ENCODE measurements at places on chromosomes 13 and 19. TPM values are rescaled to one million over a fixed set of nuclear protein-coding genes. Genes with fewer than 3 reads are reported as not detected.
A peak's percentile ranks its signal among the peaks of the same experiment; 100 is the strongest.

GRCh38 chr19:41871573-41872383 is 5.3 kb upstream of the CD79A start:
- no peaks in the 10 kb centered on the region for H3K27me3 ChIP-seq
- H3K4me3 ChIP-seq: no peak overlapping the region
- H3K36me3 ChIP-seq: peaks cover 27% of the 10 kb centered on the region
- peaks cover 88% of the 10 kb centered on the region for H3K4me1 ChIP-seq
- peak overlapping the region; percentile 79 for H3K27ac ChIP-seq
- DNase-seq: peak; percentile 60

GRCh38 chr19:46368116-46368515 is 21.2 kb downstream of the PPP5C start:
- peaks cover 41% of the 10 kb centered on the region for H3K36me3 ChIP-seq
- no peak overlapping the region for H3K27ac ChIP-seq
- H3K4me3 ChIP-seq: no peak overlapping the region
- no peak for DNase-seq

GRCh38 chr19:57850553-57851017 is 926 bp downstream of the ZNF587 start:
- peak; percentile 10 for DNase-seq
- no peaks in the 10 kb centered on the region for H3K27me3 ChIP-seq
- H3K4me3 ChIP-seq: peak overlapping the region; percentile 79
- peaks cover 4% of the 10 kb centered on the region for H3K36me3 ChIP-seq

DNA sequence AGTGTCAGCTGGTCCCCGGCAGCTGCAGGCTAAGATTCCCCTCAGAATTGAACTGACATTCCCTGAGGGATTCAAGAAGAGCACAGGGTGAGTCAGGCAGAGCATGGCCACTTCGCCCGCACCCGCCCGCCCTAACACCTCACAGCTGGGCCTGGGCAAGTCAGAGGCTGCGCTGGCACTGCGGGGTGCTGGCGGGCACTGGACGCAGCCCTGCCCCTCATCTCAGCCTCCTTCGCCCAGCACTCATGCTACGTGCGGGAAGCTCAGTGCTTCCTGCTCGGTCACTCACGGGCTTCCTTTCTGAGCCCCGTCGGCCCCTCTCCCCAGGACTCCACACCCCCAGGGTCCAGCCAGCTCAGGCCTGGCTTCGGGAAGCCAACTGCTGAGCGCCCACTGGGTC is 56.9 kb downstream of the MLLT1 start:
- no peaks in the 10 kb centered on the region for H3K27me3 ChIP-seq
- no peak overlapping the region for H3K27ac ChIP-seq
- H3K36me3 ChIP-seq: peaks cover 12% of the 10 kb centered on the region
- no peak for DNase-seq

DNA sequence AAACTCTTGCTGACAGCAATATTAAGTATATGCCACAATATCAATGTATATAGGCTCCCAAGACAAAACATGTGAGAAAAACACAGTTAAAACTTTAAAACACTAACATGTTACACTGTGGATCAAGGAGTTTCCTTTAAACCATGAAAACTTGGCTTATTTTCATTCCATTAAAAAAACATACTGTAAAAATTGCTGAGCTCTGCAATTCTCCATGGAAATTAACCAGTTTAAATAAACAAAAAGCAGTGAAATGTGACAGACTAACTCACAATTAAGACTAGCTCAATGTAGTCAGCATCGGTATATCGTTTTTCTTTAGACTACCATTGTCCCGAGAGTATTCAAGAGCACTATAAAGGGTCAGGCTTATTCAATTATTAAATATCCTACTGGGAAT is 930.5 kb upstream of the SLITRK1 start:
- DNase-seq: no peak
- no peaks in the 10 kb centered on the region for H3K4me1 ChIP-seq
- no peaks in the 10 kb centered on the region for H3K36me3 ChIP-seq
- H3K27me3 ChIP-seq: no peaks in the 10 kb centered on the region

DNA sequence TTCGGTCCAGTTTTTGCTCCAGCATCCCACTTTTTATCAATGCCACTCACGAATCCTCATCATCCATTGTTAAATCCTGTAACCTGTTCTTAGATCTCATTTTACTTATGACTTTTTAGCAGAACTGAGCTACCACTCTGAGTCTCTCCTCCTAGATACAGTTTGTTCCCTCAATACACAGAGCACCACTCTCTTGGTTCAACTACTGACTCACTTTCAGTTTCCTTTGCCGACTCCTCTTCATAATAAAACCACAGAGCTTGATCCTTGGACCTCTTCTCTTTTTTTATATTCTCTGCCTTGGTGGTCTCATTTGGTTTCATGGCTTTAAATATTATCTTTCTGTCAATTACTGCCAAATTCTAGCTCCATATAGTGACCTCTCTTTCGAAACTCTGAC is 150.3 kb downstream of the SLITRK5 start:
- no peak overlapping the region for H3K27ac ChIP-seq
- no peaks in the 10 kb centered on the region for H3K36me3 ChIP-seq
- DNase-seq: no peak
- H3K27me3 ChIP-seq: no peaks in the 10 kb centered on the region
- H3K4me3 ChIP-seq: no peak overlapping the region

- H3K4me3 ChIP-seq: no peak overlapping the region
- no peaks in the 10 kb centered on the region for H3K27me3 ChIP-seq
- H3K27ac ChIP-seq: no peak overlapping the region
- H3K36me3 ChIP-seq: no peaks in the 10 kb centered on the region
These were observed 38.2 kb upstream of the AKAP11 start for GRCh38 chr13:42233726-42234125.

DNA sequence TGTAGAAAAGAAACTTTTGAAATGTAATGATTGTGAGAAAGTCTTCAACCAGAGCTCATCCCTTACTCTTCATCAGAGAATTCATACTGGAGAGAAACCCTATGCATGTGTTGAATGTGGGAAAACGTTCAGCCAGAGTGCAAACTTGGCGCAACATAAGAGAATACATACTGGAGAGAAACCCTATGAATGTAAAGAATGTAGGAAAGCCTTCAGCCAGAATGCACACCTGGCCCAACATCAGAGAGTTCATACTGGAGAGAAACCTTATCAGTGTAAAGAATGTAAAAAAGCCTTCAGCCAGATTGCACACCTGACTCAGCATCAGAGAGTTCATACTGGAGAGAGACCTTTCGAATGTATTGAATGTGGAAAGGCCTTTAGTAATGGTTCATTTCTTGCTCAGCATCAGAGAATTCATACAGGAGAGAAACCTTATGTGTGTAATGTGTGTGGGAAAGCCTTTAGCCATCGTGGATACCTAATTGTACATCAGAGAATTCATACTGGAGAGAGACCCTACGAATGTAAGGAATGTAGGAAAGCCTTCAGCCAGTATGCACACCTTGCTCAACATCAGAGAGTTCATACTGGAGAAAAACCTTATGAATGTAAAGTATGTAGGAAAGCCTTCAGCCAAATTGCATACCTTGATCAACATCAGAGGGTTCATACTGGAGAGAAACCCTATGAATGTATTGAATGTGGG is 19.3 kb downstream of the ZNF583 start:
- no peak overlapping the region for H3K27ac ChIP-seq
- no peak overlapping the region for H3K4me3 ChIP-seq
- DNase-seq: no peak
- H3K27me3 ChIP-seq: no peaks in the 10 kb centered on the region
- H3K36me3 ChIP-seq: peaks cover 35% of the 10 kb centered on the region

DNA sequence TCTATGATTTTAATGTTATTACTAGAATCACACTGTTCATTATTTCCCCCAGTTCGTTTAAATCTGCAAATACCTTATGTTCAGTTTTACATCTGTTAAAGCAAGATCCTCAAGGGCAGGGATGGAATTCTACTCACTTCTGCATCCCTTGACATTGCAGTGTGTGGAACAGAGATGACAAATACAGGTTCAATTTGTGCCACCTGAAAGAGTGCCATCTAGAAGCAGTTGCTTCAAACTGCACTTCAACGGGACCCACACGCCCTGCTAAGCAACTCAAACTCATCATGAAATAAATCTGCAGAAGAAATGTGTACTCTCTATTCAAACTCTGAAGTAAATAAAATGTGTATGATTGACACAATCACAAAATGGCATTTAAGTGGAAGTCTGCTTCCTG is 44.5 kb downstream of the RUBCNL start:
- H3K27ac ChIP-seq: no peak overlapping the region
- peak; percentile 7 for DNase-seq
- no peaks in the 10 kb centered on the region for H3K36me3 ChIP-seq
- H3K4me1 ChIP-seq: peaks cover 17% of the 10 kb centered on the region

- no peak for DNase-seq
- H3K4me1 ChIP-seq: no peaks in the 10 kb centered on the region
- no peak overlapping the region for H3K27ac ChIP-seq
- no peaks in the 10 kb centered on the region for H3K36me3 ChIP-seq
- no peaks in the 10 kb centered on the region for H3K27me3 ChIP-seq
These were observed 507.8 kb downstream of the TBC1D4 start for GRCh38 chr13:74973935-74974879.

GRCh38 chr13:50842990-50843256 is 569 bp downstream of the DLEU7 start:
- H3K36me3 ChIP-seq: no peaks in the 10 kb centered on the region
- H3K27ac ChIP-seq: no peak overlapping the region
- H3K27me3 ChIP-seq: peaks cover 7% of the 10 kb centered on the region
- H3K4me1 ChIP-seq: peaks cover 4% of the 10 kb centered on the region
- H3K4me3 ChIP-seq: no peak overlapping the region
- no peak for DNase-seq

DNA sequence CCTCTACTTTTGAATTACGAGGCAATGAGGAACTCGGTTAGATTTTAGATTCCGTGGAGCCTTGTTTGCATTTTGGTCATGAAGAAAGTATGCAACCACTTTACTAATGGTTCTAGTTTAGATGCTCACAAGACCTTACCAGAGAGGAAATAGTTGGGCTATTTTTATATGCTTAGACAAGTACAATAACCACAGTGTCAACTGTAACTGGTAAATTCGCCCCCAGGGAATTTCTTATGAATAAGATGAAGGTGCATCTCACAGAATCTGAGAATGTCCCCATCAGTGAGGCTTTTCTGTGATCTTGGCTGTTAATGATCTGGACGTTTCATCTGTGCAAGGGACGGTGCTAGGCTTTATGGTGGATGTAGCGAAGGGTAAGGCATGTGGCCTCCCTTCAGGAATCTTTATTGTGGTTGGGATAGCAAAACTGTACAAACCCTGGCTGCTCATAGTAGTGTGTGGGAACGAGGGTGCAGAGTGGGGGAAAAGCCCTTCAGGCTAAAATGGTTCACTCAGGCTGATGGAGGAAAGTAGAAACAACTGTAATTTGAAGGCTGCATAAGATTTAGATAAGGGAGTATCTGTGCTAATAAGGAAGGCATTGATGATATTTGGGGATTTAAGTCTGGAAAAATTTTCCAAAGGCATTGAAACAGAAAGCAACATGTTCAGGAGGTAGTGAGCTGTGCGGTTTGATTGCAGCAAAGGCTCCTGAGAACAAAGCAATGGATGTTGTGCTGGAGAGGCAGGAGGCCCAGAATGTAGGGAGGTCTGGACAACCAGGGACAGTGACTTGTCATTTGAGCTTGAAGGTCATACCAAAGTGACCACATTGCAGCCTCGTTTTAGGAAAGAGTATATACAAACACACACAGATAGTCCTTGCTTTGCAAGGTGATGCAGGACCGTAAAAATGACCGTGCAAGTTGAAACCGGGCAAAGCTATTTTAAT is 28.4 kb downstream of the UBAC2 start:
- H3K4me1 ChIP-seq: peaks cover 63% of the 10 kb centered on the region
- peaks cover 5% of the 10 kb centered on the region for H3K36me3 ChIP-seq
- no peak for DNase-seq
- H3K27ac ChIP-seq: peak overlapping the region; percentile 67
- peak overlapping the region; percentile 4 for H3K4me3 ChIP-seq

DNA sequence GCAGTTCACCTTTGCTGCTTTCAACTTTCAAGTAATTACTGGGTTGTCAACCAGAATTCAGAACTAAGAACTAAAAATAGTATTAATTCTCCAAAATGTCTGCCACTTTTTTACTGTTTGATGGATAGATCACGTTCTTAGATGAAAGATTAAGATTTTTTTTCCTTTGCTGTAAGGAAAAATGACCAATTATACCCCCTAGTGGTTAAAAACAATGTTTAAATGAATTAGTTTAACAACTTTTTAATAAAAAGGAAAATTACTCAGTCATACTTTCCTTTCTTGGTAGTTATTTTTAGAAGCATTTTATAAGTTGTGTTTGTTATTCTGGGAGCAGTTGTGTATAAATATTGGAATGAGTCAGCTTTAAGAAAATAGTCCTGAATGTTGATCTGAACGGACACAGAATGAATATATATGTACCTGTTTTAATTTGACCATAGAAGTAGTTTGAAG is 4.6 kb downstream of the TM9SF2 start:
- peaks cover 17% of the 10 kb centered on the region for H3K4me1 ChIP-seq
- no peak for DNase-seq
- peaks cover 11% of the 10 kb centered on the region for H3K36me3 ChIP-seq
- H3K27me3 ChIP-seq: no peaks in the 10 kb centered on the region
- no peak overlapping the region for H3K4me3 ChIP-seq
- H3K27ac ChIP-seq: no peak overlapping the region

- DNase-seq: no peak
- no peak overlapping the region for H3K4me3 ChIP-seq
- no peak overlapping the region for H3K27ac ChIP-seq
- no peaks in the 10 kb centered on the region for H3K36me3 ChIP-seq
These were observed 9.8 kb upstream of the MCF2L start for GRCh38 chr13:112959206-112959605.

DNA sequence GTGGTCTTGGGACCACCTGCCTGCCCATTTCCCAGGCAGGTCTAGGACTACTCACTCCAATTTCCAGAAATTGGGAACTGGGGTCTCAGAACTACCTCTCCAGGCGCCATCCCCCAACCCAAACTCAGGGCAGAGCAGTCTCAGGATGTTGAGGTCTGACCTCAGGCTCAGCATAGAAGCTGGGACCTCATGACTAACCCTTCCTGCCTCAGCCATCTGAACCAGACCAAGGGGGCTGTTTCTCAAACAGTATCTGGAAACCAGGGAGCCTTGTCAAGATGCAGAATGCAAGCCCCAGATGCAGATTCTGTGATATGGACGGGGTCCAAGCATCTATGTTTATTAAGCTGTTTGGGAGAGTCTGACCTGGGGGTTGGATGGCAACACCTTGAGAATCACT is 1.3 kb downstream of the FBXW9 start:
- no peaks in the 10 kb centered on the region for H3K27me3 ChIP-seq
- peaks cover 19% of the 10 kb centered on the region for H3K4me1 ChIP-seq
- no peak overlapping the region for H3K4me3 ChIP-seq
- no peaks in the 10 kb centered on the region for H3K36me3 ChIP-seq
- no peak overlapping the region for H3K27ac ChIP-seq

- no peak for DNase-seq
- no peaks in the 10 kb centered on the region for H3K27me3 ChIP-seq
- no peak overlapping the region for H3K4me3 ChIP-seq
- no peaks in the 10 kb centered on the region for H3K36me3 ChIP-seq
- no peaks in the 10 kb centered on the region for H3K4me1 ChIP-seq
These were observed 8.3 kb upstream of the NAA16 start for GRCh38 chr13:41302743-41303142.

- H3K36me3 ChIP-seq: no peaks in the 10 kb centered on the region
- H3K27ac ChIP-seq: no peak overlapping the region
- no peak for DNase-seq
- peaks cover 4% of the 10 kb centered on the region for H3K27me3 ChIP-seq
- H3K4me1 ChIP-seq: peaks cover under 1% of the 10 kb centered on the region
These were observed 19.8 kb upstream of the FXYD3 start for GRCh38 chr19:35095667-35096368.

The ATP1A3 gene
- 18.2 TPM for total RNA-seq

The ZNF112 gene
- not detected for total RNA-seq

The IZUMO2 gene
- not detected for total RNA-seq

The KLHL1 gene
- not detected for total RNA-seq

The ZNF625 gene
- total RNA-seq: 4.4 TPM

The KLK5 gene
- total RNA-seq: not detected

The CACNG7 gene
- not detected for total RNA-seq

The CCNA1 gene
- 7.7 TPM for total RNA-seq

The CD22 gene
- total RNA-seq: 4.3 TPM

Measured in natural killer cell (primary cell).